ENCODE measurements at places on chromosomes 16 and 17. TPM values are rescaled to one million over a fixed set of nuclear protein-coding genes. Genes with fewer than 3 reads are reported as not detected.

The EPX gene
- total RNA-seq: not detected

The CCL17 gene
- total RNA-seq: not detected

The TVP23A gene
- total RNA-seq: not detected

The PKMYT1 gene
- total RNA-seq: 1.9 TPM

The MAP2K6 gene
- 0.24 TPM for total RNA-seq

The C17orf67 gene
- total RNA-seq: 0.64 TPM

The SYNGR3 gene
- 4.7 TPM for total RNA-seq

The ABCA10 gene
- total RNA-seq: 0.85 TPM

The AOC2 gene
- 0.96 TPM for total RNA-seq

The NPIPB9 gene
- total RNA-seq: 1.2 TPM

The CCL16 gene
- not detected for total RNA-seq

The HES7 gene
- 1.5 TPM for total RNA-seq

The RGS9 gene
- total RNA-seq: 1.9 TPM

The APRT gene
- 185 TPM for total RNA-seq

The DNAAF1 gene
- total RNA-seq: not detected

The KRTAP4-1 gene
- total RNA-seq: not detected

The ETV4 gene
- total RNA-seq: 5.1 TPM

The PYDC1 gene
- not detected for total RNA-seq

The ODF4 gene
- not detected for total RNA-seq

The RPL13 gene
- total RNA-seq: 5,597 TPM

The EVPLL gene
- total RNA-seq: 4.0 TPM

The WNT9B gene
- not detected for total RNA-seq

The RPA1 gene
- 11.3 TPM for total RNA-seq

The DLX4 gene
- not detected for total RNA-seq

The RNF166 gene
- 18.5 TPM for total RNA-seq

The JPH3 gene
- total RNA-seq: not detected

The C16orf74 gene
- total RNA-seq: 100 TPM

The TCAP gene
- total RNA-seq: 0.21 TPM

The LDAF1 gene
- 127 TPM for total RNA-seq

The IGF2BP1 gene
- 0.24 TPM for total RNA-seq

The GJD3 gene
- total RNA-seq: not detected

The ARSG gene
- total RNA-seq: 0.43 TPM

The TANC2 gene
- total RNA-seq: 126 TPM

The CRHR1 gene
- not detected for total RNA-seq

The AIPL1 gene
- total RNA-seq: not detected

The CCL3 gene
- total RNA-seq: not detected

The HCRT gene
- total RNA-seq: not detected

The ZNF423 gene
- total RNA-seq: under 0.01 TPM

The TRAPPC2L gene
- 36.4 TPM for total RNA-seq
